Gastrocnemius medialis (tissue), 4 donors: ENCODE measurements at places on chromosomes 3 and 15. TPM values are rescaled to one million over a fixed set of nuclear protein-coding genes. Genes with fewer than 3 reads are reported as not detected.

GRCh38 chr15:55241891-55242290 is 45.1 kb upstream of the RSL24D1 start:
- H3K4me3 ChIP-seq, result no peak overlapping the region
- no peak for DNase-seq
- no peaks in the 10 kb centered on the region for H3K27me3 ChIP-seq
- no peaks in the 10 kb centered on the region for H3K36me3 ChIP-seq
- H3K4me1 ChIP-seq, result no peaks in the 10 kb centered on the region
- no peak overlapping the region for H3K27ac ChIP-seq

- no peak for DNase-seq
- no peaks in the 10 kb centered on the region for H3K27me3 ChIP-seq
- no peaks in the 10 kb centered on the region for H3K4me1 ChIP-seq
- H3K36me3 ChIP-seq, result no peaks in the 10 kb centered on the region
- H3K27ac ChIP-seq, result no peak overlapping the region
Measured at GRCh38 chr3:108096532-108097321, 5.9 kb upstream of the CD47 start.

DNA sequence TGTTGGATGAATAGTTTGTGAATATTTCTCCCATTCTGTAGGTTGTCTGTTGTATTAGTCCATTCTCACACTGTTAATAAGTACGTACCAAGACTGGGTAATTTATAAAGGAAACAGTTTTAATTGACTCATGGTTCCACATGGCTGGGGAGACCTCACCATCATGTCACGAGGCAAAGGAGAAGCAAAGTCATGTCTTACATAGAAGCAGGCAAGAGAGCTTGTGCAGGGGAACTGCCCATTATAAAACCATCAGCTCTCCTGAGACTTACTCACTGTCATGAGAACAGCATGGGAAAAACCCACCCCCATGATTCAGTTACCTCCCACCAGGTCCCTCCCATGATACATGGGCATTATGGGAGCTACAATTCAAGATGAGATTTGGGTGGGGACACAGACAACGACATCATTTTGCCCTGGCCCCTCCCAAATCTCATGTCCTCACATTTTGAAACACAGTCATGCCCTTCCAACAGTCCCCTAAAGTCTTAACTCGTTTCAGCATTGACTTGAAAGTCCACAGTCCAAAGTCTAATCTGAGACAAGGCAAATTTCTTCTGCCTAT is 133.2 kb downstream of the LMLN start:
- no peaks in the 10 kb centered on the region for H3K4me1 ChIP-seq
- H3K36me3 ChIP-seq, result no peaks in the 10 kb centered on the region
- H3K4me3 ChIP-seq, result no peak overlapping the region
- no peak for DNase-seq

- H3K36me3 ChIP-seq, result no peaks in the 10 kb centered on the region
- no peak overlapping the region for H3K27ac ChIP-seq
- no peak overlapping the region for H3K4me3 ChIP-seq
- H3K4me1 ChIP-seq, result no peaks in the 10 kb centered on the region
Measured at GRCh38 chr3:26307787-26308186, 314.8 kb upstream of the LRRC3B start.

GRCh38 chr15:47414207-47414606 is 303.1 kb upstream of the SEMA6D start:
- no peak for DNase-seq
- no peaks in the 10 kb centered on the region for H3K27me3 ChIP-seq
- H3K4me1 ChIP-seq, result peaks cover under 1% of the 10 kb centered on the region

GRCh38 chr3:114216186-114216970 is 21.0 kb downstream of the ZNF80 start:
- no peak for DNase-seq
- no peak overlapping the region for H3K27ac ChIP-seq
- no peaks in the 10 kb centered on the region for H3K4me1 ChIP-seq
- H3K27me3 ChIP-seq, result no peaks in the 10 kb centered on the region
- H3K36me3 ChIP-seq, result no peaks in the 10 kb centered on the region

- no peaks in the 10 kb centered on the region for H3K36me3 ChIP-seq
- no peaks in the 10 kb centered on the region for H3K27me3 ChIP-seq
- no peak overlapping the region for H3K27ac ChIP-seq
- DNase-seq, result no peak
- no peaks in the 10 kb centered on the region for H3K4me1 ChIP-seq
Measured at GRCh38 chr3:32583708-32584107, 13.1 kb upstream of the DYNC1LI1 start.

The MUC20 gene
- total RNA-seq, result 7.0 TPM

The CLDN1 gene
- 0.36 TPM for total RNA-seq
